Stimulated activated CD8-positive, alpha-beta memory T cell treated with anti-CD3 and anti-CD28 coated beads, Interleukin-15, amount 100 ng/mL, for 24 hours (primary cell): ENCODE measurements at places on chromosomes 4 and X.

- DNase-seq: no peak
Observed at GRCh38 chrX:36909676-36910030, 98.5 kb upstream of the FAM47C start.

DNA sequence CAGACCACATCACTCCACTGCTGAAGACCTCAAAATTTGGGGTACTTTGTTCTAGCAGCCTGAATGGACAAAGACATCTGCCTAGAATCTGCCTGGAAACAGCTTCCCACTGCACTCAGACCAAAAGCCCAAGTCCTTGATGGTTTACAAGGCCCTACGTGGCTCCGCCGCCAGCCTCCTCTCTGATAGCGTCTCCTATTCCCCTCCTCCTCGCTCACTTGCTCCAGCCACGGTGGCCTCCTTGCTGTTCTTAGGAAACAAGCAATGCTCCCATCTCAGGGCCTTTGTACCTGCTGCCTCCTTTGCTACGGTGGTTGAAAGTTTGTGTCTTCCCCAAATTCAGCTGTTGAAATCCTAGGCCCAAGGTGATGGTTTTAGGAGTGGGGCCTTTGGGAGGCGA lies 34.7 kb upstream of the SORCS2 start:
- no peak for DNase-seq

DNA sequence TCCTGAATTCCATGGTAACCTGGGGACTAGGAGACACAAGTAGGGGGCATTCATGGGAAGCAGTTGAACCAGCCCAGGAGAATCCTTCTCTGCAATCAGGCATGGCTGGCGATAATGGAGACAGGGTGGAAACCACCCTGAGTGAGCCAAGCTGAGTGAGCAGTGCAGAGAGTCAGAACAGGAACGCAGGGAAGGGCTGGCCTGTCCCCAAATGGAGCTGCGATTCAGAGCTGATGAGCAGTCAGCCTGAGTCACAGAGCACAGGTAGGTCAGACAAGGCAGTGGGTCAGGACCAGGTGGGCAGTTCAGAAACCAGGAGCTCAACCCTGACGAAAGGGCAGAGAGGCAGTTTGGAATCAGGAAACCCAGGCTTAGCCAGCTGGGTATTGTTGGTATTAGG lies 129.0 kb downstream of the BTC start:
- no peak for DNase-seq

- DNase-seq: no peak
Observed at GRCh38 chr4:142815834-142816233, 30.3 kb downstream of the INPP4B start.

DNA sequence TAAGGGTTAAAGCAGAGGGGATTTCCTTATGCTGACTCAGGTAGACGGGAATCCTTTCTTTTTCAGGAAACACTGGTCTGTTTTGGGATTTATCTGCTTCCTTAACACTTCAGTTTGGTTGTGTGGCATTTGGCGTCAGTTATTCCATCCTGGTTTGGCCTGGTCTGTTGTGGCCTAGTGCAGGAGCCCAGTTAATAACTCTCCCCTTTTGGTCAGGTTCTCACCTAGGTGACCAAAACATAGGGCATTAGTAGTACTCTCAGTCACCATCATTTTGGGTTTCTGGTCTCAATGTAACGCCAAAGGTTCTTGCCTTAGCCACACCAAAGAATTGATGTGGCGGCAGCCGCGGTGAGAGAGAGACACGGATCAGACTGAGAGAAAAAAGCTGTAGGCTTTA lies 39.7 kb upstream of the IL9R start:
- DNase-seq: no peak

DNA sequence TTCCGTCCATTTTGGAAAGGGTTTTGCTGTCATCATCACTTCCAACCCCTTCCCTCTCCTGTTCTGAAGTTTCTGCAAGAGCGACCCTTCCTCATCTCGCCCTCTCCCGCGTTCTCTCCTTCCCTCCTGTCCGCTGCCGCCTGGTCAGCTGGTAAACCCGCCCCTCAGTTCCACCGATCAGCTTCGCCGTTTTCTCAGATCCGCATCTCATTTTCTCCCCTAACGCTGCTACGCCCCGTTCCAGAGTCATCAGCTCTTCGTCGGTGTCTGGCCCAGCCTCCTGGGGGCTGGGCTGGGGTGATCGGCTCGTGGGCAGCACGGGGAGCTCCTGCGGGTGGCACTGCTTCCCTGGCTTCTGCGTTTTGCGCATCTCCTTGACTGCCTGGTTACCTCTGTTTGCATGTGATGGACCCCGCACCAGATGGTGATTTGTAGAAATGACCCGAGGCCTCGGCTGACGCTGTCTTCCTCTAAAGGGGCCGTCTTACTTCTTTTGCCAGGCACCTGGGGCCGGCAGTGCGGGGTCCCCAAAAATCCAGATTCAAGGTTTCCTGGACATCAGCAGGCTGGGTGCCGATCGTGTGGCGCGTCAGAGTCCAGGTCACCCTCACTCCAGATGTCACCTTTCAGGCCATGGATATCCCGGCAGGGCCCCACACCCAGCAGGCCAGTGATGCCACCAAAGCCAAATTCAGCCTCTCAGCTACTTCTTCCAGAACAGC lies 13.4 kb downstream of the CTBP1 start:
- DNase-seq: no peak

- no peak for DNase-seq
Observed at GRCh38 chr4:94126669-94127068, 81.0 kb upstream of the SMARCAD1 start.

DNA sequence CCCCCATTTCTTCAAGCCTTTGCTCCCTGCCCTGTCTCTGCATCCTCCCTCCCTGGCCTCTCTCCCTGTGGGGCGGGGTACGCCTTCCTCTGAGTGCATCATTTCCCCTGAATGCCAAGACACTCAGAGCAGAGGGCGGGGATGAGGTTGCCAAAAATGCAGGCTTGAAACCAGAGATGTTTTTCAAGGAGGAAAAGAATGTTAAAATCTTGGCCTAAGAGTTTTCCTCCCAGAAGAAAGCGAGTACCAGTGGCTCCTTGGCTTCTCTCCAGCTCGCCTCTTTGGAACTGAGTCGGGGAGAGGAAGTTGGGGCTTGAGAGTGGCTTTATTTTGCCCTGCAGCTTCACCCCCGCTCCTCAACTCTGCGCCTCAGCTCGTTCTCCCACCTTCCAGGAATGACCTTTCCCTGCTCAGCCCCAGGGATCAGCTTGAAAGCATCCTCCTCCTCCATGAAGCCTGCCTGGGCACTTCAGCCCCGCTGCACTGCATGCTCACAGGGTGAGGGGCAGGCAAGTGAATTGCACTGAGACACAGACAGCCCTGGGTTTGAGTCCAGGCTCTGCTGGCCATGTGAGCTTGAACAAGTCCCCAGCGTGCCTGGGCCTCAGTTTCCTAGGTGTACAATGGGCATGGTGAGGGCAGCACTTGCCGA lies 57.5 kb upstream of the SORCS2 start:
- no peak for DNase-seq

- peak; percentile 26 for DNase-seq
Observed at GRCh38 chr4:81844717-81845116, 373.0 kb upstream of the RASGEF1B start.

GRCh38 chr4:121690001-121690400 lies 6.8 kb downstream of the ANXA5 start:
- DNase-seq: no peak

DNA sequence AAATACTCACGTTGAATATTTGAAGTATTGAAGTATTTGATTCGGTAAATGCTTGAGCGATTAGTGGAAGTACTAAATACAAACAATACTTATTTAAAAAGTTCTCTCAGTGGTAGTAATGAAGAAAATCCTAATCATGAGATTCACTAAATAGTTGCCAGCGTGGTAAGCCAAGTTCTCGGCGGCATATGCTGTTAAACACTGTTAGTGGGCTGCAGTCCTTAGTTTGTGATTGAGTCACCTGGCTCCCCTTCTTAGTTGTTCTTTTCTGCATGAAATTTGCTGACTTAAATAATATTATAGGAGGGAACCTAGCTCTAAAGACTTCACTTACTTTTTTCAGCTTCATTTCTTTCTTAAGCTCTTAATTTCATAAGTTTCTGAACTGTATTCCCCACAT lies 51.4 kb downstream of the STIM2 start:
- no peak for DNase-seq

GRCh38 chr4:101239665-101240064 lies 107.7 kb downstream of the PPP3CA start:
- DNase-seq: no peak

DNA sequence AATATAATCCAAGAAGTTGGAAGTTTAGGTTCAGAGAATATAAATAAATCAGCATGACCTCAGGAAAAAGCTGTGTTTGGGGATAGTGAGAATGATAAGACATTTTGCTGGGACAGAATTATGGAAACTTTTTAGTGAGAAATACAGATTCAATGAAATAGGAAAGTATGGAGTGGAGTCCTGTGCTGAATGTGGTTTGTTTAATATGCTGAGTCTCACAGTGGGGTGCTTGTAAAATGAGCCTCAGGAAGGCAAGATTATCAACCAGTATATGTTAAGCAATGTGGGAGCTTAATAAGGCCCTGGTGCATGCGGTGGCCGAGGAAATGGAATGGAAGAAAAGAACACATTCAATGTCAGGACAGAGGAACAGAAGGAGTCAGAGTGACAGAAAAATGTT lies 1554.7 kb upstream of the TENM3 start:
- DNase-seq: no peak

GRCh38 chr4:46890056-46890455 lies 19.0 kb downstream of the COX7B2 start:
- DNase-seq: no peak

DNA sequence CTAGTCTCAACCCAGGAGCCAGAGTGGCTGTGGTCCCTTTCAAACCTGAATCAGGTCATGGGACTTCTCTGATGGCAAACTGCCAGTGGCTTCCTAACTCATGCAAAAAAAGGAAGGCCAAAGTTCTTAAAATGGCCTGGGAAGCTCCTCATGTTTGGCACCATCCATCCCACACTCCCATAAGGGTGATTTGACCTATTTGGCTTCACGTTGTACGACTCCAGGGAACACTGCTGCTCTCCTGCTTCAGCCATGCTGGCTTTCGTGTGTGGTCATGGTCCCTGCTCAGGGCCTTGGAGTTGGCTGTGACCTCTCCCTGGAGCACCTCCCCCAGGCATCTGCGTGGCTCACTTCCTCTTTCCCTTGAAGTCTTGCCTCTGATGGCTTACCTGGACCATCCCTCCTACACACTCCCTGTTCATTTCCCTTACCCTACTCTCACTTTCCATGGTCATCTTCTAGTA lies 12.8 kb upstream of the TMSB4X start:
- DNase-seq: no peak

GRCh38 chr4:105061731-105062130 lies 84.9 kb upstream of the TET2 start:
- DNase-seq: no peak

- no peak for DNase-seq
Observed at GRCh38 chr4:41448934-41449333, 89.0 kb upstream of the LIMCH1 start.

DNA sequence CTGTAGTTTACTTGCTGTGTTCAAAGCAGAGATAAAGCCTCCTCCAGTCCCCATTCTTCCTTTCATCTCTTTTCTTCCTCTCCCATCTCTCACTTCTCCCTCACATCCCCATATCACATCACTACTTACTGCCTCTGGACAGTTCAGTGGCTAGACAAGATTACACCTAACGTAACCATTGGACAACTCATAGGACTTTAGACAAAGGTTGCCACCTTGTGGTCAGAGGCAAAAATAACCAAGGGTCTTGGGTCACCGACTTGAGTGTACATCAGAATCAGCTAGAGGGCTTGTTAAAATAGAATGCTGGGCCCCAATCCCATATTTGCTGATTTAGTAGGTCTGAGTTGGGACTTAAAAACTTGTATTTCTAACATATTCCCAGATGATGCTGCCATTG lies 109.3 kb upstream of the DGKK start:
- no peak for DNase-seq

DNA sequence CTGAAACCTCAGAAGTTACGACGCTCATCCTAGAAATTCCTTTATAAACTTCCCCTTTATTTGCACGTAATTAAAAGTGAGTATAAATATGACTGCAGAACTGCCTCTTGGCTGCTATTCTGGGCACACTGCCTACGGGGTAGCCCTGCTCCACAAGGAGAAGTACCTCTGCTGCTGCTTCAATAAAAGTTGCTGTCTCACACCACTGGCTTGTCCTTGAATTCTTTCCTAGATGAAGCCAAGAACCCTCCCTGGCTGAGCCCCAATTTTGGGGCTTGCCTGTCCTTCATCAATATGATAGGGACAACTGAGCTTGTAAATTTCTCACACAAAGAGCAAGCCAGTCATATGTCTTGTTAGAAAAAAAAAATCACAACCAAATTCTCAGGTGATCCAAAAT lies 115.8 kb downstream of the VEGFC start:
- no peak for DNase-seq

- no peak for DNase-seq
Observed at GRCh38 chr4:54189140-54189539, 40.0 kb upstream of the PDGFRA start.

DNA sequence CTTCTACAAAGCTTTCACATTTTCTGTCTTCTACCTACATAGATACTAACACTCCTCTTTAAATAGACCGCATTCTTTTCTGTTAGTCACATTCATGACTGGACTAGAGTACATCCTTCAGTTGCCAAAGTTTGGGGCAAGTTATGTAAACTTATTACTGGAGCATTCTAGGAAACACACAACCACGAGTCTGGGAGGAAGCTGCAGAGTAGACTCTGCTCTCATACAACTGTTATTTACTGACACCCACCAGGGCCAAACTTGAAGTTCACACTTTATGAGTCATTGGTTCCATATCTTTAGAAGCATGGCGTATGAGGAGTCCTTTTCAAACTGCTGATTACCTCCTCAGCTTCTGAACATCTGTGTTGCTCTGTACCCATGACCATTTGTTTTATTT lies 87.0 kb downstream of the RNF150 start:
- DNase-seq: no peak

DNA sequence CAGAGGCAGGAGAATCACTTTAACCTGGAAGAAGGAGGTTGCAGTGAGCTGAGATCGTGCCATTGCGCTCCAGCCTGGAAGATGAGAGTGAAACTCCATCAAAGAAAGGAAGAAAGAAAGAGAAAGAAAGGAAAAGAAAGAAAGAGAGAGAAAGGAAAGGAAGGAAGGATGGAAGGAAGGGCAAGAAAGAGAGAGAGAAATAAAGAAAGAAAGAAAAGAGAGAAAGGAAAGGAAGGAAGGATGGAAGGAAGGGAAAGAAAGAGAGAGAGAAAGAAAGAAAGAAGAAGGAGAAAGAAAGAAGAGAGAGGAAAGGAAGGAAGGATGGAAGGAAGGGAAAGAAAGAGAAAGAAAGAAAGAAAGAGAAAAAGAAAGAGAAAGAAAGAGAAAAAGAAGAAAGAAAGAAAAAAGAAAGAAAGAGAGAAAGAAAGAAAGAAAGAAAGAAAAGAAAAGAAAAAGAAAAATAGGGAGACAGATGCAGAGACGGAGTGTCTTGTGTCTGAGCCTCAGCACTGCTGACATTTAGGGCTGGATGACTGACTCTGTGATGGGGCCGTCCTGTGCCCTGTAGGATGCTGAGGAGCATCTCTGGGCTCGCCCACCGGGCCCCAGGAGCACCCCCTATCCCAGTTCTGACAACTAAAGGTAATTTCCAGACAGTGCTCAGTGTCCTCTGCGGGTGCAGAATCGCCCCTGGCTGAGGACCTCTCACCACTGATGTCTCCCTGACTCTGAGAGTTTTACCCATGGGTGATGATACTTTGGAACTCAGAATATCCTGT lies 61.7 kb downstream of the CRLF2 start:
- no peak for DNase-seq

GRCh38 chr4:123408471-123409084 lies 12.0 kb downstream of the SPRY1 start:
- DNase-seq: no peak

GRCh38 chr4:105989485-105990242 lies 94.4 kb downstream of the NPNT start:
- DNase-seq: no peak
